SJSA1 (cell line): ENCODE measurements at places on chromosomes 12 and 14. TPM values are rescaled to one million over a fixed set of nuclear protein-coding genes. Genes with fewer than 3 reads are reported as not detected.

GRCh38 chr14:105910426-105910825, 384.0 kb downstream of the TMEM121 start:
- no peaks in the 10 kb centered on the region for H3K36me3 ChIP-seq
- H3K27me3 ChIP-seq: no peaks in the 10 kb centered on the region
- H3K27ac ChIP-seq: no peak overlapping the region

DNA sequence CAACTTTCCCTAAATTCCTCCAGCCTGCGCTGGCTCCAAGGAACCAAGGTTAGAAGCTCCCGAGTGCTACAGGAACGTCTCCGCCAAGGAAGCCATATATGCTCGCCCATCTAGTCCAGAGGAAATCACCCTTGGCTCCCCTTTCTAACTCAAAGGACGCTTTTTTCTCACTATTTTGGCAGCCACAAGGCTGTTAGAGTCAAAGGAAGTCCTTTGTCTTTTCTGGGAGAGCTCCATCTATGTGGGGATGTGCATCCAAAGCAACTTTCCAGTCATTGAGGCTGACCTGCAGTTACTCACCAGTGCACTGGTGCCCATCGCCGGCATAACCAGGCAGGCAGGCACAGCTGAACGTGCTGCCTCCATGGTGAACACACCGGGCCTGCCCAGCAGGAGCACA, 37.6 kb downstream of the RTRAF start:
- peaks cover 14% of the 10 kb centered on the region for H3K4me1 ChIP-seq
- no peak overlapping the region for H3K4me3 ChIP-seq
- H3K36me3 ChIP-seq: peaks cover 7% of the 10 kb centered on the region
- DNase-seq: no peak

DNA sequence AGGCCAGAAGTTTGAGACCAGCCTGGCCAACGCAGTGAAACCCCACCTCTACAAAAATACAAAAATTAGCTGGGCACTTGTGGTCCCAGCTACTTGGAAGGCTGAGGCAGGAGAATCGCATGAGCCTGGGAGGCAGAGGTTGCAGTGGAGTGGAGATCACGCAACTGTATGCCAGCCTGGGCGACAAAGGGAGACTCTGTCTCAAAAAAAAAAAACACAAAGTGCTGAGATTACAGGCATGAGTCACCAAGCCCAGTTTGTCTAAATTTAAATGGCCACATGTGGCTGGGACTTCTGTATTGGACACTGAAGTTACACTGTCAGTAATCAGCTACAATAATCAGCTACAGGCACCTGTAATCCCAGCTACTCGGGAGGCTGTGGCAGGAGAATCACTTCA, 100.9 kb upstream of the AEBP2 start:
- H3K4me3 ChIP-seq: no peak overlapping the region
- no peak for DNase-seq
- H3K27ac ChIP-seq: no peak overlapping the region
- H3K36me3 ChIP-seq: peaks cover 22% of the 10 kb centered on the region
- H3K27me3 ChIP-seq: no peaks in the 10 kb centered on the region

GRCh38 chr14:64998455-64998931, 11.8 kb downstream of the FNTB start:
- peaks cover 73% of the 10 kb centered on the region for H3K4me1 ChIP-seq
- no peak for DNase-seq
- no peaks in the 10 kb centered on the region for H3K27me3 ChIP-seq

DNA sequence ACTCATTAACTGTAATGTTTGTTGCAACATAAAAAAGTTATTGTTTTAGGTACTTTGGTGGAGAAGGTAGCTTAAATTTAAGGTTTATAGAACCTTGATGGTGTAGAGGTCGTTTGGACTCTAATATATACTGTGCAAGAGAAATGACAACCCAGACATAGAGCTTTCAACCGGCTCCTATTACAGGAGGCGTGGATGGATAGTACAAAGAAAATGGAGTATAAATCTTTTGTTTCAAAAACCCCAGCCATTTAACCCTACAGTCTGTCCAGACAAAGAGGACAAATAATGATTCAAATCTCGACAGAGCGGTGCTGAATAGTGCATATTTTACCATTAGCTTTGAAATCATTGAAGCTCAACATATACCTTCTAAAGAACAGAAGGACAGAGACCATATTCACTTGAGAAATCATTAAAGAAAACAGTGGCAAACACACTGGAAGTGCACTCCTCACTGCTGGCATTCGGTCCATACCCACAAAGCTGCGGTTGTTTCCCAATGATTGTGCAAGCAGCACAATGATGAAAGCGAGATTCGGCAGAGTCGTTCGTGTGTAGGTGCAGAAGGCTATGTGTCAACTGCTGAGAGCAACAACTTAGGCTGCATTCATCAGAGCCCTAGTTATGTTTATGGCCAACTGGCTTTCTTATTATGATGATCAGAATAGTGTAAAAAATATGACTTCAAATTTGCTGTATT, 688.6 kb downstream of the NOVA1 start:
- no peak overlapping the region for H3K4me3 ChIP-seq
- H3K4me1 ChIP-seq: no peaks in the 10 kb centered on the region
- no peaks in the 10 kb centered on the region for H3K27me3 ChIP-seq
- DNase-seq: no peak
- no peak overlapping the region for H3K27ac ChIP-seq

DNA sequence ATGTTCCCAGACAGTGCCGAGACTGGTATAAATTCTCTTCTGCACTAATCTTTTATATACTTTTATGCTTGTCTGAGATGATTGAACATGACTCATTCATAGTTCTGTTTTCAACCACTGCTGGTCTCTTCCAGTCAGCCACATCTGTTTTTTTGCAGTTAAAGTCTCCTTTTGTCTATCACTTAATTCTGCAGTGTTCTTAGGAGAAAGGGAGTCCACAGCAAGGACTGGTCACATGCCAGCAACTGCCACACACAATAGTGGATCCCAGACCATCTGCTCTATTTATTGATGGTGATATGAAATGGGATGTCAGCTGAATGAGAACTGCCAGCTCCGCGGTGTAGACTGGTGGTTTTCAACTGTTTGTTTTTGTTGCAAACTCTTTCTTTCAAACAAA, 379.8 kb downstream of the MED13L start:
- no peaks in the 10 kb centered on the region for H3K27me3 ChIP-seq
- peak; percentile 67 for DNase-seq
- H3K4me1 ChIP-seq: peaks cover 14% of the 10 kb centered on the region; the same call in 1 of the 2 replicates
- no peak overlapping the region for H3K4me3 ChIP-seq
- no peaks in the 10 kb centered on the region for H3K36me3 ChIP-seq

- DNase-seq: peak; percentile 25
- H3K27ac ChIP-seq: 0 out of 2 replicates have a peak overlapping the region, but pooled peaks have one; percentile 95
- H3K4me3 ChIP-seq: no peak overlapping the region
- H3K27me3 ChIP-seq: no peaks in the 10 kb centered on the region
- peaks cover 36% of the 10 kb centered on the region for H3K4me1 ChIP-seq
Measured at GRCh38 chr12:96425321-96425720, 25.1 kb upstream of the CDK17 start.

DNA sequence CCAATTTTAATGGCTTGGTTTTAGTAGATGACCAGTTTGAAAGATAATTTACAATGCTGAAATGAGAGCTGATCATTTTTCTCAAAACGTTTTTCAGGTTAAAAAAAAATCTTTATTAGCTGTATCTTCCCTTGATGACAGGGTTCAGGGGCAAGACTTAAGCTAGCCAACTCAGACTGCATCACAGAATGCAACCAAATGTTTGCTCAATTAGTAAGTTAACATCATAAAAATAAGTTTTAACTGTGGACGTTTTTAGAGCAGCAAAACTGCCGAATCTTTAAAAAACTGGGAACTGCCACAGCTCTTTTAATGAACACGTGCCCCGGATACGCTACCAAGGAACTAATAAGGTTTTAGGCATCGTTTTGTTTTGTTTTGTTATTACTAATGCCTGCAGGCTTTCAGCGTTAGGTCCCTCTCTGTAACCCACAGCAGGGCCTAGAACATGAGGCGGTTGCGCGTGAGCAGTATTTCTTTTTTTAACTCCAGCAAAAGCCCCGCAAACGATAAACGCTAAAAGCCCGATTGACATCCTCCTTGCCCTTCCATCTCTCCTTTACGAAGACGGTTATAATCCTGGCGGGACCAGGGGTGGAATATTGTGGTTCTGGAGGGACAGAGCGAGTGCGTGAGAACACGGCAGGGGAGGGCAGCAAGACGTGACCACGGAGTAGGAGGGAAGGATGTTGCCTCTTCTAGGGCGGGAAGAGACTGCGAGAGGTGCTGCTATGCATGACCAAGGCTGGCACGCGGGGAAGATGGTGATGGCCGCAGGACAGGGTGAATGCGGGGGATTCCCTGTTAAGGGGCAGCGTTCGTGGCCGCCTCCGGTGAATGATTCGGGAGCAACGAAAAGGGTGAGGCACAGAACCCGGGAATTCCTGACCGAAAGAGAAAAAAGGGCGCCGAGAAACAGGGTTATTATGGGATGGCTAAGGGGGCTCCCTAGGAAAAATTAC, 652 bp downstream of the SUPT16H start:
- H3K4me3 ChIP-seq: peak overlapping the region; percentile 60
- H3K27ac ChIP-seq: peak overlapping the region; percentile 94
- peak; percentile 63 for DNase-seq
- peaks cover 39% of the 10 kb centered on the region for H3K36me3 ChIP-seq
- peaks cover 14% of the 10 kb centered on the region for H3K4me1 ChIP-seq

GRCh38 chr14:24147761-24148428, 597 bp downstream of the RNF31 start:
- peaks cover 23% of the 10 kb centered on the region for H3K4me1 ChIP-seq
- H3K36me3 ChIP-seq: peaks cover 79% of the 10 kb centered on the region
- DNase-seq: no peak
- no peak overlapping the region for H3K27ac ChIP-seq
- H3K4me3 ChIP-seq: peak overlapping the region; percentile 86
- no peaks in the 10 kb centered on the region for H3K27me3 ChIP-seq

- H3K27me3 ChIP-seq: no peaks in the 10 kb centered on the region
- peaks cover 39% of the 10 kb centered on the region for H3K4me1 ChIP-seq
- no peak for DNase-seq
- no peak overlapping the region for H3K4me3 ChIP-seq
Measured at GRCh38 chr12:120199025-120199424, 1.9 kb downstream of the RPLP0 start.

DNA sequence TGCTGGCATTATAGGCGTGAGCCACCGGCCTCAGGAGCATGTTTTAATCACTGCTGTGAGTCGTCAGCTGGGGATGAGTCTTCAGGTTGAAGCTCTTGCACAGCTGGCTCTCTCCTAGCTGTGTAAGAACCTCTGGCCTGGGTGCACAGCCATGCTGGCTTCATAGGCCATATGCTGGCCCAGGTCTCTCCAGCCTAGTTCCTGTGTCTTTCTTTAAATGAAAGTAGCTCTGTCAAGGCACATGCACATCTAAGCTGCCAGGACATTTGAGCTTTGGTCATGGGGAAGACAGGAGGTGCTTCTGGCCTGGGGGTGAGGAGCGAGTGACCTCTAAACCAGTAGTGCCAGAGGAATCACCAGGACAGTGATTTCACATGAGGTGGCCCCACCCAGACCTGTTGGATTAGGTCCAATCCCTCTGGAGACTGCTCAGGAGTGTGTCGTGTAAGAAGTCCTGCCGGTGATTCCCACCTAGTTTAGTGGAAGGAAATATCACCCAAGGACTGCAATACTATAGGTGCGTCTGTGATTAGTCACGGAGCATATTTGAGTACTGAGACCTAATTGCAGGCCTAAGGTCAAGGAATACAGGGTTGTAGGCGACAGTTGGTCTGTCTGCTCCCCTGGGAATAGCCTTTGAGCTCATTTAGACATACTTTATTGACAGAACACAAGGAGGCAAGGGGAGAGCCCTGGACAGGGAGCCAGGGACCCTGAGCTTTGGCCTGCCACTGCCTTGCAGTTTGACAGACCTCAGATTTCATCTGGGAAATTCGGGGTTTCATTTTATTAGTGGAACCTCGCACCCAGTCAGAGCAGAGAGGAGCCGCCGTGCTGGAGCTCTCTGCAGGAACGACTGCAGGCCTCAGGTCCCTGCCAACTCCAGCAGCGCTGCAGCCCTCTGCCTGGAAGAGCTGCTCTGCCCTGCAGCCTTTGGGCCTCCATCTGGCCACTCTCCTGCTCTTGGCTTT, 67.0 kb downstream of the ANKRD9 start:
- peaks cover 3% of the 10 kb centered on the region; the same call in 1 of the 2 replicates for H3K4me1 ChIP-seq
- no peak overlapping the region for H3K4me3 ChIP-seq
- DNase-seq: no peak
- no peaks in the 10 kb centered on the region for H3K27me3 ChIP-seq
- no peak overlapping the region for H3K27ac ChIP-seq

GRCh38 chr12:106133136-106134087, 5.3 kb downstream of the NUAK1 start:
- no peak overlapping the region for H3K4me3 ChIP-seq
- H3K36me3 ChIP-seq: peaks cover 21% of the 10 kb centered on the region
- H3K4me1 ChIP-seq: peaks cover 73% of the 10 kb centered on the region
- H3K27me3 ChIP-seq: no peaks in the 10 kb centered on the region
- H3K27ac ChIP-seq: peak overlapping the region; percentile 54
- peak; percentile 73 for DNase-seq

SRGAP1 gene
- 3.7 and 4.1 TPM in 2 replicates for total RNA-seq

MYH7 gene
- not detected in 2 replicates for total RNA-seq

CRIP1 gene
- total RNA-seq: 0.39 TPM in 1 of 2 replicates, not detected in the other

CPNE8 gene
- 0.72 TPM in 1 of 2 replicates, not detected in the other for total RNA-seq

NCAPD2 gene
- total RNA-seq: 84.0 and 131 TPM in 2 replicates
